Activated naive CD4-positive, alpha-beta T cell treated with Interleukin-2 at 50 U/mL for 16 hours (primary cell): ENCODE measurements at places on chromosomes 6 and 20.
A peak's percentile ranks its signal among the peaks of the same experiment; 100 is the strongest.

- DNase-seq, result no peak
These were observed 33.1 kb upstream of the CLIC5 start for GRCh38 chr6:46048646-46049297.

- DNase-seq, result no peak
These were observed 23.2 kb upstream of the PIM1 start for GRCh38 chr6:37146735-37147157.

DNA sequence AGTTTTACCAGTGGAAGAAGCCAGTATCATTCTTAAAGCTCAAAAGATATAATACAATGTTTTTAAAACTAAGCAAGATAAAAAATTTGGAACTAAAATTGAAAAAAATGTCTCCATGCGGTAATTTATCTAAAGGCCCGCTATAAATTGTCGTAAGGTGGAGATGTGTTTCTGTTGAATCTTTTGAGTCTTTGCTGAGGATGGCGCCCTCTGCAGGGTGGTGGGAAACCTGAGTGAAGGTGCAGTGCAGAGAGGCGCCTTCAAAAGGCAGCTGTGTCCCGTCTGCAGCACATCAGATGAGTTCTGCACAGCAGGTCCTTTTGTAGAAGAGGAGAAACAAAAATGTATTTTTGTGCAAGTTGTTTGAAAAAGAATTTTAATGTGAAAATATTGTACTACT is 29.4 kb upstream of the KIF25 start:
- DNase-seq, result peak; percentile 22

DNA sequence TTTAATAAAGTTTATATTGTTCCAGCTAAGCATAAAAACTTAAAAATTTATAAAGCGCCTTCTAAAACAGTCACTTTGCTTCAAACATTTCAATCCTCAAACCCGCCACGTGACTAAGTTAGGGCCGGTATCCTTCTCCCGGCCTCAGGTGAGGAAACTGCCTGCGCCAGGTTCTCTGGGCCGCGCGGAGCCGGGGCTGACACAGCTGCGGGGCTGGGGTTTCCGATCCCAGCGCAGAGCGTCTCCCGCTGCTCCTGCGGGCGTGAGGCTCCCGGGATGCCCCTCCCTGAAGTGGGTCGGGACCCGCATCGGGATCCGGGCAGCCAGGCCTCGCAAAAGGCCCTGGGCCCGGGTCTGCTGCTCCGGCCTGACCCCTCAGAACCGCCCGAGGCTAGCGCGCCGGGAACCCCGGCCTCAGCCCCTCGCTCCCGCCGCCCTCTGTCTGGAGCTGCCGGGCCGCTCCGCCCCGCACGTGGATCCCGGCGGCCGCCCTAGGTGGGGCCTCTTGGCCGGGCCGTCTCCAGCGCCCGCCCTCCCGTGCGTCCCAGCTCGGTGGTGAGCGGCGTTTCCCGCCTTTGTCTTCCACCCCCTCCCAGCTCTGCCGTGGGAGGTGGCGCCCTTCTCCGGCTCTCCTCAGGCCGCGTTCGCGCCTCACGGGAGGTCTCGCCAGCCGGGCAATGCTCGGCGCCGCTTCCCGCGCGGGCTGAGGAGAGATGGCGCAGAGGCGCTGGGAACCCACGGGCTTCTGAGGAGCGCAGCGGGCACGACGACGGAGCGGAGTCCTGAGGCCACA is 267.9 kb downstream of the DLL1 start:
- DNase-seq, result no peak

- no peak for DNase-seq
These were observed 699.0 kb upstream of the CITED2 start for GRCh38 chr6:140073456-140073855.

- peak; percentile 80 for DNase-seq
These were observed 3.4 kb upstream of the ZNF292 start for GRCh38 chr6:87151781-87152525.

- no peak for DNase-seq
These were observed 72.5 kb downstream of the PHACTR3 start for GRCh38 chr20:59676851-59677182.

GRCh38 chr6:111989743-111990142 is 64.2 kb upstream of the CCN6 start:
- no peak for DNase-seq

- no peak for DNase-seq
These were observed 47.4 kb upstream of the SAMD3 start for GRCh38 chr6:130269969-130270635.

DNA sequence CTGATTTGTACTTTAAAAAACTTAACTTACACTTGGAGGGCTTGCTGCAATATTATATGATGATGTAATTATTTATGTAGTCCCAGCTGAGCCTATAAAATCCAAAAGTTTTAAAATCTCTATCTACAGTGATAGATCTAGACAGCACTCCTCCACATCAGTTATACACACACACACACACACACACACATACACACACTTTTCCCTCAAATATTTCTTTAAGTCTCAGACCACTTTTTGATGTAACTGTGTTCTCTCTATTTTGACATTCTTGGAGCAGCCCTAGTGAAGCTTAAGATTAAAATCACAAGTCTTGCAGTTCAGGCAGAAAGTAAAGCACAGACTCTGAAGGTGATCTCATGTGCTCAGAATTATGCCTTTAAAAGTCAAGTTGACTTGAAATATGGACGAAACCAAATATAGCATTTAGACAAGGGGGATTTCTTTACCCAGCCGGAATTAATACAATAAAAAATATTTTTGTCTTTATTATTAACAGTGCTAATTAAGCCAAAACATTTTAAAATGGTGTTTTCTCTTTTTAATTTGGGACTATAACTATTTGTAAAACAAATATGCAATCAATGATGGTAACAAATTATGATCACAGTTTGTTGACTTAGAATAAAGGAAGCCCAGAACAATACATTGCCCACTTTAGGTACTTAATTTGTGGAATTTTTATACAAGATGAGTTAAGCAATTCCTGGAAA is 63.5 kb upstream of the TMEM30A start:
- no peak for DNase-seq

GRCh38 chr6:167846997-167847606 is 20.4 kb downstream of the AFDN start:
- DNase-seq, result no peak

GRCh38 chr20:3783068-3783489 is 1.8 kb upstream of the SPEF1 start:
- no peak for DNase-seq

GRCh38 chr20:37350649-37351574 is 5.0 kb downstream of the SRC start:
- DNase-seq, result no peak

DNA sequence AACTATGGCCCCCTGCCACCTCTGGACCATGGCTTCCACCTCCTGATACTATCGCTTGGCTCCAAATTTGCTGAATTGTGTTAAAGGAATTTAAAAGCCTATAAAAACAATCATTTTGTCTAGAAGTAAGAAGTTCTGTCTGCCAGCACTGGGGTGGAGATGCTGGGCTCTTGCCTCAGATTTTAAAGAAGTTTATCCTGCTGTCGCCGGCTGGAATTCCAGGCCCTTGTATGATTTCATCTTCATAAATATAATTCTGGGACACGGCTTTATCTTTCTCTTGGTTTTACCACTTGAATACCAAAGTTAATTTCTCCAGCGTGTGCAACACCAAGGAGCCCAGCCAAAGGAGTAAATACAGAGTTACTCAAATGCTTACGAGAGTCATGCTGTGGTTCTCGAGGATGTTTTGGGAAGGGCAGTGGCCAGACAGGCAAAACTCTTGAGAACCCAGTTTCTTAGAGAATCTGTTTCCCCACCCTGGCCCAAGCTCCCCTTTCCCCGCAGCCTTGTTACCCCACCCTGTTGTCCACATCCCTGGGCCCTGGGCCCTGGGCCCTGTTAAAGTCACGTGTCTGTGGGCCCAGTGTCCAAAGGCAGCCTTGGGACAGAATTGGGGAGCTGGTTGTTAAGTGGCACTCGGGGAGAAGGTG is 31.9 kb downstream of the C6orf89 start:
- DNase-seq, result no peak

GRCh38 chr20:60268491-60268890 is 310.3 kb downstream of the CDH26 start:
- no peak for DNase-seq

GRCh38 chr6:51090343-51090742 is 271.7 kb downstream of the TFAP2B start:
- DNase-seq, result no peak
